Stimulated activated CD8-positive, alpha-beta memory T cell treated with anti-CD3 and anti-CD28 coated beads, Interleukin-15, amount 100 ng/mL, for 1 hour (primary cell): ENCODE measurements at places on chromosomes 2 and 18.

DNA sequence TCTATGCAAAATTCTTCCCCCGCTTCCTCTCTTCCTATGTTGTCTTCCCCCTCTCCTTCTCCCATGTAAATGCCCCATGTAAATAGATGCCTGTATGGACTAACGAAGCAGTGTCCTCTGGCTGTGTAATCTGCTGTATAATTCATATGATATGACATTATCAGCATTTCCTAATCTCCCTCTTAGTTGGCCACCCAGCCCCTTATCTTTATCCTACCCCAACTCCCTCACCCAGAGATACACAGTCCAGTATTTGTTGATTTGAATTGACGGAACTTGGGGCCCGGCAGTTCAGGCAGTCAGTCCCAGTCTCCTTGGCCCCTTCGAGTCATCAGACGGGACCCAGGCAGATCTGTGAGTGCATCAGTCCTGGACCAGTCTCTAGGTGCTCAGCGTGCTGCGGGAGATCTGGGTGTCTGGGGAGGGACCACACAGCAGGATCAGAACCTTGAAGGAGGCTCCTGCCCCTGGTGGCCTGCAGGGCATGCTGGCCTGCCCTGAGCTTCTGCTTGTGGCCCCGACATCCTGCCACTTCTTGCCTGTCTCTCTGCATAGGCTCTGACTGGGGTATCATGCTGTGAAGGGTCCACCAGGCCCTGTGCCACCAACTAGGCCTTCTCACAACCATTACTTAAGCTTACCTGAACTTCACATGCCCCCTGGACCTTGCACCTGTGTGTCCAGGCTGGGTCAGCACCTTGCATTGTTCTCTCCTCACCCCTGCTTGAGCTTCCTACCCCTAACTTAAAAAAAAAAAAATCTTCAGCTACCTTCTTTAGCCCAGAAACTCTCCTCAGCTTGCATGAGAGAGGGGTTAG, 88.1 kb upstream of the ATL2 start:
- DNase-seq = no peak

DNA sequence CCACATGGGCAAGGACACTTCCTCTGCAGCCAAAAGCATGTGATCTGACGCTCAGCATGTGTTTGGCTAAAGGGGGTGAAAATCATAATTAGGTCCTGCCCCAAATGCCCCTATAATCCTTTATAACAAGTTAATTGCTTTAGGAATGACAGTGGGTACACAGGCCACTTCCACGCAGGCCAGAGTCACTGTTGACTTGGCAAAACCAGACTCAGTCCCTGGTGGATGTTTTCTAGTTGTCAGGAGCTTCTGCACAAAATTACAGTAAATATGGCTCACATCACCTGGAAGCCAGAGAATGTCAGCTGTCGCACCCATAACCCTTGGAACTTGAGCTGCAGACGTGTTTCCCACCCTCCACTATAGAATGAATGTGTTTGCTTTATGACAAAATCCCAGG, 13.3 kb upstream of the PXDN start:
- DNase-seq = no peak

- DNase-seq = no peak
Measured at GRCh38 chr18:49959176-49959575, 145.8 kb upstream of the ACAA2 start.

GRCh38 chr18:63553081-63553480, 10.9 kb downstream of the SERPINB12 start:
- no peak for DNase-seq

- DNase-seq = no peak
Measured at GRCh38 chr2:81650048-81650971, 1345.8 kb upstream of the LRRTM1 start.

DNA sequence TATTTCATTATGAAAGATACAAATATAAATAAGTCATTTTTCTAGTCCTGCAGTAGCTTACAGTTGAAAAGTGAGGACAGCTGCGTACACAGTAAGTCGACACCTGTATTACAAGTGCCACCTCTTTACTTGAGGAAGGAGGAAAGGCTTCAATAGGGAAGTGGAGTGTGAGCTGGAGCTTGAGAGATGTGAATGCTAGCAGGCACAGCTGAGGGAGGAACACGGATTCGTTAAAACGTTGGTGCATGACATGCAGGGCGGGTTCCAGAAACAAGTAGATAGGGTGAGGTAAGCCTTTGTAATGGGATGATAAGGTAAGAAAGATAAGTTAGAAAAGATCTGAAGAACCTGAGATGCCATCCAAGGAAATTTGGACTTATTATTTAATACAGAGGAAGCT, 98.1 kb upstream of the CSRNP3 start:
- no peak for DNase-seq

DNA sequence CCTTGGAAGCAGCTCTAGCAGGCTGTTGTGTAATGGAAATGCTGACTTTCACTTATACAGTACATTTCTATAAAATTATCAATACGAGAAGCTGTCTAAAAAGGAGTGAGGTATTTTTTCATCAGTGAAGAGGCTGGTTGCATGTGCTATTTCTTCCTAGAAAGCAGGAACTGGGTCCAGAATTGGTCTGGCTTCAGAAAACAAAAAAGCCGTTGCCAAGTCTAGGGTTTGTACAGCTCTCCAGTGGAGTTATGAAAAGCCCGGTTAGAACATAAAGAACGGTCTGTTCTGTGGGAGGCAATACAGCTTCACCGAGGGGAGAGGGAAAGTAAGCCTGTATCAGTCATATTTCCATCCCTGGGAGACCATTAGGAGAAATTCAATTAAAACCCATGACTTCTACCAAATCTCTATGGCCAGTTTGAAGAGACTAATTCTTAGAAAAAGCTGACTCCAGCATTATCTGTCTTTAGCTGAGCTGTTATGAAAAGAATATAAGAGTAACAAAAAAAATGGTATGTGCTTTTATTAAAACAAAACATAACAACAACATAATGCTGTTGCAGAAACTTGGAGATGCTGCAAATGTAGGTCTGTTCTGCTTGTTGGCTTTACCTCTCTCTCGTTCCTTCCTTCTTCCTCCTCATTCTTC, 217.0 kb downstream of the CMPK2 start:
- DNase-seq = no peak

GRCh38 chr2:96551605-96552314, 15.2 kb downstream of the ARID5A start:
- DNase-seq = no peak
